Endothelial cell of umbilical vein (primary cell): ENCODE measurements at places on chromosomes 5 and 9.

DNA sequence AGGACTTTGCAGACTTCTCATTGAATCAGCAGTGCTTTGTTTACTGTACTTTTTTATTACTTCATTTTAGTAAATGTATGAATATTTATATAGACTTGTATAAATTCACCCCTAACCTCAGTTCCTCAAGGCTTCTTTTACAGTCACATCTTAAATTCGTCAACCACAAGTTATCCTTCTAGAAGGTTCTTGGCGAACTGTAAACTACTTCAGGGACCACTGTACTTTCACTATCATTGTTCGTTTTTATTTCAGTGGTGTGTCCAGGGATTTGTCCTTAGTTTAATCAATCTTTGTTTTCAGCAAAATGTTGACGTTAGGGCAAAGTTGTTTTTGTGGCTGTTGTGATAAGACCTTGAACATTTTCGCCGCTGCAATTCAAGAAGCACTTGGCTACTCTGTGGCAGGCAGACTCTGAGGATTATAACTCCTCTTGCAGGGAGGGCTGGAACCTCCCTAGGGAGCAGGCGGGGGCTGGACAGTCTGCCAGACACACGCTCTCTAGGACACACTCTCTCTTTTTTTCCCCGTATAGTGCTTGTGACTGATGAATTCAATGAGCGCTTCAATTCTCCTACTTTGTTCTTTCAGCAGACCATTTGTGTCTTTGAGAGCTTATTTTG lies 252.8 kb downstream of the FBXL7 start:
- peak; percentile 7 for DNase-seq

DNA sequence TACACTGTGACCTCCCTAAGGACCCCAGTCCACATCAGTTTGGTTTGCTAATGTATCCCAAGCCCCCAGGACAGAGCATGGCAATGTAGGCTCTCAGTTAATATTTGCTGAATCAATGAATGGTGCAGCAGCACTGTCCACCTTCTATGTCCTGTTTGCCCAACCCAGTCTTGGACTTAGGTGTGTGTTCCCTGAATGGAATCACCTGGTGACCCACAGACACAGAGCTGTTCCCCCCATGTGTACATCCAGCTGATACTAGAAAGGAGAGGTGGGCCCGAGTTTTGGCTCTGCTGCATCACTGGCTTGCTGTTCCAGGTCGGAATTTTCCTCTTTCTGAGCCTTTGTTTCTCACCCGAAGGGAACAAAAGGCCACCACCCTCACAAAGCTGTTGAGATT lies 180.2 kb downstream of the AOPEP start:
- no peak for DNase-seq

DNA sequence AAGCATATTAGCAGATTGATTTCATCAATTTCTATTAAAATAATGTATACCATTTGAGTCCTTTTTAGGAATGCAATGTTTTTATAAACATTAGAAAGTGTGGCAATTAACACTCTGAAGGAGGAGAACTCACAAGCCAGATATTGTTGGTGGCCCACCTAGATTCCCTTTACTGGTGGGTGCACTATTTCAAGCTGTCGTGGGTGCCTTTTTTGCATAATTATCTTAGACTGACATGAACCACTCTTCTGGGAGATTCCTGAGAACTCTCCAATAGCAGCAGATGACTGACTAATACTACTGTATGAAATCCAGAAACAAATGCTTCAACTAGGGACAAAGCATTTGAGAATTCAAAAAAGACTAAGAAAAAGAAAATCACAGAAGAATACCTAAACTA lies 526.0 kb downstream of the CDH18 start:
- no peak for DNase-seq

DNA sequence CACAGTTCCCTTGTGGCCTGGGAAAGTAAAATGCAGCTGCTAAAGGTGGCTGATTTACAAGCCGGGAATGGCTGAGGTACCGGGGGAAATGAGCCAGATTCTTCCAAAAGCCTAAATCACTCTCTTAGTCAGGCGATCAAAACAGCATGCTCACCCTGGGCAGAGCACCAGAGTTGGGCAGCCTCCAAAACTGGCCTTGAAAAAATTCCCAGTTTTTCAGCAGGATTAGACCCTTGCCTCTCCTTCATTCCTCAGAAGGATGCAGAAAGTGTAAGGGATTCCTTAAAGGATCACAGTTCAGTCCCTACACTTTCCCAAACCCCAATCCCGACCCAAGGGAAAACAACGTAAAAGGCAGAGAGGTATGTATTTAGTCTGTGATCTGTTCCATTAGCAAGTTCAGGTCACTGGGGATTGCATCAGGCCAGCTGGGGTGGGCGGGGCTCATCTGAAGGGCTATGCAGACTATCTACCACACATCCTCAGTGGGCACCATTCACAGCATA lies 16.9 kb downstream of the TMEM174 start:
- no peak for DNase-seq

DNA sequence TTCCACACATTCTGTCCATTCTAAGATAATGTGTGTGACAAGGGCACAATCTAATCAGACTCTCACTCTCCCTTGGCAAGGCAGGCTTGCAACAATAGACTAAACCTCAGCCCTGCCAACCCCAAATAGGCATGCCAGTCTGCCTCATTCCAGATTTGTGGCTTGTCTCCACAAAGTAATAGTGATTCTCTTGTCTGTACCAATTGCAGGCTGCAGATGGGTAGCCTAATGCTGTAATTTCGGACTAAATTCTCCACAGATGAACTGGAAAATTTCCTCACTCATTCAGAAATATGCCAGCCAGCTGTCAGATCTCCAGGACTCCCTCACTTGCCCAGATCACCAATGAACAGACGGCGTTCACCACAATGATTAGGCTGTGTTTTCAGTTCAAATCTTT lies 413.6 kb downstream of the ELAVL2 start:
- DNase-seq: no peak

DNA sequence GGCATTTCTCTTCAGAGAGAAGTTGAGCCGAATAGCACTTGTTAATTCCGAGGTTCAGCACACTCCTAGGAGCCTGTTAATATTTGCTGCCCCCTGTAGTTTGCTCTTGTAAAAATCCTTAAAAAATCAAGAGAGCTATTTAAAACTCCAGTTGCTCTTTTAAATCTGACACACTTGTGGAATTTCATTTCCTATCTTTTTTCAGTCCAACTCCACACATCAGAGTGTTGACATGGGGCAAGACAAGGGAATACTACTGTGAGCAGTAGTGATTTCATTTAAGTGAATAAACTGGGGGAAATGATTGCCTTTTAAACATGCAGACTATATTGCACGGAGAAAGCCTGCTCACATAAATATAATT lies 1096.3 kb upstream of the DMAC1 start:
- DNase-seq: peak; percentile 47

GRCh38 chr9:98330831-98331230 lies 75.4 kb upstream of the TBC1D2 start:
- DNase-seq: no peak
